ENCODE measurements at places on chromosomes 4 and X.

- peak; percentile 71 for DNase-seq
These were observed 11.7 kb upstream of the FAT4 start for GRCh38 chr4:125303058-125303457.

DNA sequence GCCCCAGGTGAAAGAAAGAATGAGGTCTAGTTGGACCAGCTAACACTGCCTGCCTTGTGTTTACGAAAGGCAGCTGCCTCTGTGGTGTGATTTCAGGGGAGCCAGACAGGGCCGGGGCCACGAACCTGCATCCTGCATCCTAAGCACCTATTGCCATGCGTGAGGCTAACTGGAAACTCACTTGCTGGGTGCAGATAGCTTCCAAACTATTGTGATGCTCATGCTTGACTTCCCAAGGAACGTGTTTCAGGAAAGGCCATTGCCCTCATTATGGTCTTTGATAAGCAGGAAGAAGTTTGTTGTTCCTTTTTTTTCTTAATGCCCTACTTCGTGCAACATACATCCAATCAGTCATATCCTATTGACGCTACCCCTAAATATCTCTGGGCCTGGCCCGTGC, 2.3 kb upstream of the IRF2 start:
- no peak for DNase-seq

DNA sequence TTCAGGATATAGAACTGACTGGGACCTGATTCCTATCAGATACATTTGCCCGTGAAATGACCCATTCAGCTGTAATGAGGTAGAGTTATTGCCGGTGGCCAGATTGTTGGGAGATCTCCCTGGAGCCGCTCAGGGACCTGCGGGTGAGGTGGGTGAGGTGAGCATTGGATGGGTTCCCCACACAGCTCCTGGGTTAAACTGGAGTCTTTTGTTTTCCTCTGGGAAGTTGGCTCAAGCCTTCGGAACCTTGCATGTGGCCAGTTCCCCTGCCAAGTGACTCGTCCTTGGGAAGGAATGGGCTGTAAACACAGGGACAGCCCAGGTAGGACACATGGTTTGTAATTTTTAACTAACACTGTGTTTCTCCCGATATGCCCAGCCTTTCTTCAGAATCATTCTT, 31.6 kb upstream of the KIT start:
- no peak for DNase-seq

GRCh38 chr4:147839200-147839599, 107.3 kb downstream of the ARHGAP10 start:
- no peak for DNase-seq

DNA sequence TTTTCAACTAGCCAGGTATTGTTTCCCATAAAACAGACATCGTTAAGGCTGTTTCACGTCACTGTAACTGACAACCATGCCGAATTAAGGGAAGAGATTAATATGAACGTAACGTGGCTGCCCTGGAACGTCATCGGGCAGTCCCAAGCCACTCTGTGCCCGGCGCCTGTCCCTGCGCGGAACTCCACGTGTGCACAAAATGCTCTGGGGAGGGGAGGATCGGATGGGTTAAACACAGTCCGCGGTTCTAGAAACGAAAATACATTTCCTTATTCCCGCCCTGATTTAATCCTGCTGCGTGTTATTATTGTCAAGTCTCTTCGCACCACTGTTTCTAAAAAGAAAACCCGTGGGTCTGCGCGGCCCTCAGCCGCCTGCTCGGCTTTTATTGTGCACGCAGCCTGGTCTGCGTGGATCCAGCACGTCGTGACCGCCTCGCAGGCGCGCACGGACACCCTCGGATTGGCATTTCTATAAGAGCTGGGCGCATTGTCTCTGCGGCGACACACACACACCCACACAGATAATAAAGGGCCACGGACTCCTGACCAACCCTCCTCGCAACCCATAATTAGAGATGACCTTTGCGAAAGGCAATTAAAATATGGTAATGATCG, 69.6 kb upstream of the BCOR start:
- no peak for DNase-seq

GRCh38 chrX:129039176-129039575, 484.1 kb downstream of the SMARCA1 start:
- no peak for DNase-seq

GRCh38 chr4:150074064-150074463, 4.2 kb upstream of the DCLK2 start:
- no peak for DNase-seq

GRCh38 chr4:140426610-140427105, 790 bp downstream of the CLGN start:
- no peak for DNase-seq

DNA sequence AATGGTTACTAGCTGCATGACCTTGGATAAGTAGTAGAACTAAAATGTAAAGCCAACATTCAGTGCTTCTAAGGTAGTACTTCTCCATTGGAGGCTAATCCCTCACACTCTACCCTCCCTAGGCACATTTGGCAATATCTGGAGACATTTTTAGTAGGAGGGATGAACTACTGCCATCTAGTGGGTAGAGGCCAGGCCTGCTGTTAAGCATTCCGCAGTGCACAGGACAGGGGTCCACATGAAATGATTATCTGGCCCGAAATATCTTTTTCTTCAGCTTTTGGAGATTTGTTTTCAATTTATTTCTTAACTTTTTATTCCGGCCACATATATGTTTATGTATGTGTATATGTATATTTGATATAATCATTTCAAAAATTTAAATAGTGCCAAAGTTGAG, 36.0 kb upstream of the SPANXC start:
- peak; percentile 48 for DNase-seq

DNA sequence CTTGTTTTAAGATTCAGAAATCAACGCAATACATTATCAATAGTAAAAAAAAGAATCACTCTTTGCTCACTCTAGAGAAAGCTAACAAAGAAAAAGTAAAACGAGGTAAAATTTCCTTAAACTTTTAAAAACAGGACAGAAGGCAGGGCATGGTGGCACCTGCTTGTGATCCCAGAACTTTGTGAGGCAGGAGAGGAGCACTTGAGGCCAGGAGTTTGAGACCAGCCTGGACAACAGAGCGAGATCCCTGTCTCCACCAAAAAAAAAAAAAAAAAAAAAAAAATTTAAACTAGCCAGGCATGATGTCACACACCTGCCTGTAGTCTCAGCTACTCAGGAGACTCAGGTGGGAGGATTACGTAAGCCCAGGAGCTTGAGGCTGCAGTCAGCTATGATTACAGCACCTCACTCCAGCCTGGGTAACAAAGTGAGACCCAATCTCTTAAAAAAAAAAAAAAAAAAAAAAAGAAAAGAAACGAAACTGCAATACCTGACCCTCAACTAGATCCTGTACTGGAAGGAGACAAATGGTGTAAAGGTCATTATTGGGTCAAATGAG, 3.5 kb downstream of the CCNI start:
- no peak for DNase-seq

GRCh38 chrX:151397741-151398070, 700 bp downstream of the VMA21 start:
- DNase-seq: no peak

DNA sequence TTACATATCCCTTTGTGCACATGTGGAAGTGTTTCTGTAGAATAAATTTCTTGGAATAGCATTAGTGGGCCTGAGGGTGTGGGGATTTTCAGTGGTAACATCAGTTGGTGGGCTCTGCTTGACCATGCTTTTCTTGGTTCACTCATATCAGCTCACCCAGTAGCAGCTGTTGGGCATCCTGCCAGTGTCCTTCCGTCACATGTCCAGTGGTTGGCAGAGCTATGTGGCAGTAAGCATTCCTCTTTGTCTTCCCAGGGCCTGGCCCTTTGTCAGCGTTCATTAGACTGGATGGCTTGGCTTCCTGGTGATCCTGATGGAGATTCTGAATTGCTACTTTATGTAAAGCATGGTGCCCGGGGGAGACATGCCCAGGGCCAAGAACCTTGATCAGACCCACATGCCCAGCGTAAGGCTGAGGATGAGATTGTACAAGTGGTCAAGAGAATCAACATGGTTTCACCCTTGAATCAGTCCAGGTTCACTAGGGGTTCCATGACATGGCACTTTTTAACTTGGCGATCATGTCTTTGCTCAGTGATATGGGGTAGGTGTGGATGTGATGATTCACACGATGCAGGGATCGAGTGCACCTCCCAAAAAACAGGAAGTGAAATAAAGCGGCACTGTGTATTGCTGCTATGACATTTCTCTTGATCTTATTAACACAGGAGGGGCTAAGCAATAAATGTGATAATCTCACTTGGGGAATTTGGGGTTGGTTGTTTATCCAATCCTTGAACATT, 72.1 kb upstream of the IGFBP7 start:
- no peak for DNase-seq

DNA sequence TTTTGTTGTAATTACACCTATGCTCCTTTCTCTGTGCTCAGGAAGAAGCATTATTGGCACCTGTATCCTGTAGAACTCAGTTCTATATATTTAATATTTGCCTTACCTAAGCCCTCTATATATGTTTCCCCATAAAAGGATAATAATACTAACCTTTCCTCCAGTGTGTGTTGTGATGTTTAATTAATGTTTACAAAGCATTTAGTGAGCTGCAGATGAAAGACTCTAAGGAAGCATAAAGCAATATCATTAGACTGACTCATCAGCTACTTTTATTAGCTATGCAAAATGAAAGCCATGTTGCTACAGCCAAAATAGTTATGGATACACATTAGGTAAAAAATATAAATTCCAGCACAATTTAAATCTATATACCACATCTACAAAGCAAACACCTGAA, 93.6 kb upstream of the PTPN13 start:
- DNase-seq: no peak

GRCh38 chr4:173211222-173211621, 42.6 kb downstream of the GALNT7 start:
- no peak for DNase-seq

DNA sequence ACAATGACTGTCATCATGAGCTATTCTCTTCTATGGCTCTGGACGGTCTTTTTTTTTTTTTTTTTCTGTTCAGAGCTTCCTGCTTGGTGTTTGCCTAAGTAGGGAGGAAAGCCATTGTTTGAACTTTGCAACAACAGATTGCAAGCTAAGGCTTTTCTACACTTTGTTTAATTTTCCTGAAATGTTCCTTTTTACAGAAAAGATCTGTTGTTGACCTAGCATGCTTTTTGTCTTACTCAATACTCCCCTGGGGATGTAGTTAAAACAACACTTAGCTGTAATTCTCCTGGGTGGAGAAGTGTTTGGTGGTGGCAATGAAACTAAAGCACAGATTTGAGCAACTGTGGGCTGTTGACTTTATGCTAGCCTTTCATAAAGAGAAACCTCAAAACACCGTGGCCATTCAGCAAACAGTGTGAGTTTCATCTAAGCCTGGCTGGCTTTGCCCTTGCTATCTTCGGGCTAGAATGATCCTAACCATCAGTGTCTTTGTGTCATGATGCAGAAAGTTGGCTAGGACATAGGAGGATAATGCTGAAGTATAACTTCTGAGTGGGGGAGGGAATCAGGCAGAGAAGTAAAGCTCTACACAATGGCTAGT, 110.5 kb downstream of the ANXA3 start:
- peak; percentile 77 for DNase-seq

DNA sequence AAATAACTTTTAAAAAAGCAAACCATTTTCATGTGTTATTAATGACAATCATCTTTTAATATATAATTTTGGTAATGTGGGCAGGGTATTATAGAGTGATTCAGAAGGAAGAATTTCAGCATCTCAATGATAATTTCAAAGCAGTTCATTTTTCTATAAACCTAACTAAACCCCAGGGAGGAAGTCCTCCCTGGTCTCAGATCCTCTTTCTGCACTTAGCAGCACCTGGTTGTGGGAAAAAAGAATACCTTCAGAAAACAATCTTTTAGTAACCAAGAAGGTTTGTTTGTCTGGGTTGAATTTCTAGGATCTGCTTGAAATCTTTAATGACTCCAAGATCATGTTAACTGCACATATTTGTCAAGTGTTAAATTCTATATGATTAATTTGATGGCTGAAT, 29.9 kb downstream of the DKK2 start:
- no peak for DNase-seq

DNA sequence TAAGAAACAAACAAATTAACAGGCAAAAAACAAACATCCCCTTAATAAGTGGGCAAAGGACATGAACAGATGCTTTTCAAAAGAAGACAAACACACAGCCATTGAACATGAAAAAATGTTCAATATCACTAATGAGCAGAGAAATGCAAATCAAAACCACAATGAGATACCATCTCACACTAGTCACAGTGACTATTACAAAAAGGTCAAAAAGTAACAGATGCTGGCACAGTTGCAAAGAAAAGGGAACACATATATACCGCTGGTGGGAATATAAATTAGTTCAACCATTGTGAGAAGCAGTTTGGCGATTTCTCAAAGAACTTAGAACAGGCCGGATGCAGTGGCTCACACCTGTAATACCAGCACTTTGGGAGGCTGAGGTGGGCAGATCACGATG, 146.1 kb upstream of the NEIL3 start:
- DNase-seq: no peak

- peak; percentile 72 for DNase-seq
These were observed at the start of gene TMEM154 for GRCh38 chr4:152679414-152680281. TSS of gene TMEM154 (minus strand) at chr4:152679997. CDS start at chr4:152679933, 64 bp downstream.

DNA sequence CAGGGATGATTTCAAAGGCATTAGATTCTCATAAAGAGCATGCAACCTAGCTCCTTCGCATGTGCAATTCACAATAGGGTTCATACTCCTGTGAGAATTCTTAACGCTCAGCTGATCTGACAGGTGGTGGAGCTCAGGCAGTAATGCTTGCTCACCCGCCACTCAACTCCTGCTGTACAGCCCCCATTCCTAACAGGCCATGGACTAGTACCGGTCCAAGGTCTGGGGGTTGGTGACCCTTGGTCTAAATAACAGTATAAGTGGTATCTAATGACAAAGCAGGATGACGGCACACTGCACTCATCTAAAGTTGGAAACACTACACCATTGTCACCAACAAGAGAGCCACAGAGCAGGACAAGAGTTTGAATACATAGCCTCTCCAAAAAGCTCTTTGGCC, 28.5 kb downstream of the ADGRA3 start:
- DNase-seq: no peak

- no peak for DNase-seq
These were observed 32.1 kb downstream of the XK start for GRCh38 chrX:37717708-37718107.

GRCh38 chr4:118850488-118851173, 14.7 kb upstream of the SEC24D start:
- DNase-seq: peak; percentile 55

- no peak for DNase-seq
These were observed 680 bp upstream of the ASMTL start for GRCh38 chrX:1453395-1453783.

GRCh38 chr4:138090150-138090917, 151.8 kb downstream of the SLC7A11 start:
- peak; percentile 87 for DNase-seq

- no peak for DNase-seq
These were observed 129.6 kb downstream of the IL1RAPL2 start for GRCh38 chrX:104695593-104695992.

Measured in adipocyte (in vitro differentiated cells).